ENCODE measurements at places on chromosomes 7 and 10.

- DNase-seq = no peak
Measured at GRCh38 chr7:44101966-44102845, 1.9 kb upstream of the AEBP1 start.

GRCh38 chr10:92573091-92573797, 649 bp downstream of the IDE start:
- no peak for DNase-seq

DNA sequence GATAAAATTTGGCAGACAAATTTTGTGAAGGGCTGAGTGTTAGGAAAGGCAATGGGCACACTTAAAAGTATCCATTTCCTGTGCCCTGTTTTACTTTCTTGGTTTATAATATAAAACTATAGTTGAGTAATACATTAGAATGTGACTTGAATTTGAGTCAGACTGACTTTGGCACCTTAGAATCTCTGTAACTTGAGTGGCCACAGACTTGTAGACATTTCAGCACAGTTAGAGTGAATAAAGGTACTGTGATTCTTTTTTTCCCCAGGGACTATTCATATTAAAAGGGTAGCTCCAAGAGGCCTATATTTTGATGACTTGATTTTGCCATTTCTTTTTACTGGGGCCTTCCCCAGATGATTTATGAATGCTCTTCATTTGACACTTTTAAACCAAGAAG, 22.4 kb downstream of the GBF1 start:
- no peak for DNase-seq

DNA sequence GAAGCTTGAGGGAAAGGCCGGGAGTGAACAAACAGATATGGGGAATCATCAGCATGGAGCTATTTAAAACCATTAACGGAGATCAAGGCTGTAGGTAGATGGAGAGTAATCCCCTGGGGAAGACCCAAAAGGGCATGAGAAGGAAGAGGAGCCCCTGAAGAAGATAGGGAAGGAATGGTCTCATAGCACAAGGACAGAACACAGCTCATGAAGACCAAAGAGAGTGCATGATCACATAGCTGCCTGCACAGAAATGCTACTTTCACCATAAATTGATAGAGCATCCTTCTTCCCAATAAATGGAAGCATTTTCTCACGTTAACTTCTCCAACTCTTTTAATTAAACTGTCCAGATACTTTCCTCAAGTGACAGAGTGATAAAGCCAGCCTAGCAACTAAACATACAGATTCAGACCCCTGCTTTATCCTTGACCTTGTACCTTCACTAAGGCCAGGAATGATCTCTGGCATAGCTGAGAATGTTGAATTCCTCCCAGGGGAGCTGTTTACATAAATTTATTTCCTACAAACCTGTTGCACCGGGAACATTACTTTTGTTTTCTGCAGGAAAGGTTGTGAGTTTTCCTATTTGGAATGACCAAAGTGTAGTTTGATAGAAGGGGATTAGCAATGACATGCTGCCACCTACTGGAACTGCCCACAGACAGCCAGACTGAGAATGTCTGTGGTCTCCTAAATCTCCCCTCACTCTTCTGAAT, 110.8 kb upstream of the LRGUK start:
- DNase-seq = no peak

DNA sequence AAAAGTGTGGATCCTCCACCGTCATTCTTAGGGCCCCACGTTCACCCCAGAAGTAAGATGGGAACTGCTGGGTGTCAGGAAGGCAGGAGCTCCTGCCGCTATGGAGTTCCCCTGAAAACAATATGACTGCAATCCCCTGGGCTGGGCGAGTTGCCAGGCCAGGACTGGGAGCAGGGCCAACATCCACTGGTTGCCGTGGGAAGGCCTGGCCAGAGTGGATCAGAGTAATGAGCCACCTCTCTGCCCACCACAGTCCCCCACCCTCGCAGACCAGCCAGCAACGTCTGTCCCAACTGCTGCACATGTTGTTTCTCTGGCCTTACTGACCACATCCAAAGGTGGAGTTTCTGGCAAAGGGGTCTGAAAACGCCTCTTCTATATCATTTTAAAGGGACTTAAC, 86.6 kb downstream of the STRA8 start:
- no peak for DNase-seq

DNA sequence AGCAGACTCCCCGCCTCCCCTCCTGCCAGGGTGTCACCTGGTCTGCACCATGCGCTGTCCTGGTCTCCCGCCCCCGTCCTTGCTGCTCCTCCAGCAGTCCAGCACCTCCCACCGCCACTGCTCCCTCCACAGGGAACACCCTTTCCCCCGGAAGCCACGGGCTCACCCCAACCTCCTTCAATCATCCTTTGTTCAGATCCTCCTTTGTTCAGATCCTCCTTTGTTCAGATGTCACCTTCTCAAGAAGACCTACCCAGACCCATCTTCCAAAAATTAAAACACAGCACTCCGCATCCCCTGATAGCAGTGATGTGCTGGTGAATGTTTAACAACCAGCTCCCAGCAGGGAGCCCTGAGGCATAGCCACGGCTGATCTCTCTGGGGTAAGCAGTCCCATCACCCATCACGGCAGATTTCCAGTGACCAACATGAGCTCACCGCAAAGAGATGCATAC, 237.7 kb downstream of the USP6NL start:
- DNase-seq = no peak

DNA sequence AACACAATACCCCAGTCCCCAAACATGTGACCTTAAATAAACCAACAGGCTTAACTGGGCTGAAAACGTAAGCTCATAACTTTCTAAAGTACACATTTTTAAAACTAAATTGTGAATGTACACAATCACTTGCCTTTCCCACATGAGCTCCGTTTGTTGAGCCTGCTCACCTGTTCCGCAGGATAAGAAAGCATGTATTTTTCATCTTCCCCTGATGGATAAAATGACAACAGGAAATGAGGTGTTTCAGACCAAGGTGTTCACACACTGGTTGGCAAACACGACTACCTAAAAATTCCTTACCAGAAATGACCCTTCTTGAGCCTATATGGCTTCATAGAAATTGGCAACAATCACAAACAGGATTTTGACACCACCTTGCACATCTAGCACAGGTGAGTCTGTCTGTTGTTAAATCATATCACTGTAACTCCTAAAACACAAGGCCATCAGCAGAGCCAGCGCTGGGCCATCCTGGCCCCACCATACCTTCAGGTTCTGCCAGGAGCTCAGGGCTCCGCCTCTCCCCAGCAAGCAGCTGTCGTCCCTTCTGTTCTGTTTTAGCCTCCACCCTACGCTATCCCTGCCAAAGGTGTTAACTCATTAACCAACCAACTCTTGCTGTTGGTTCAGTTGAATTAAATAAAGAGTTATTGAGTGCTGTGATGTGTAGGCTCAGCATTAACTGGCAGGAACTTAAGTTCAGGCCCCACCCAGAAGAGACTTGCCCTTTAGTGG, 73.6 kb upstream of the RNF32 start:
- no peak for DNase-seq

GRCh38 chr10:22702348-22702747, 12.0 kb downstream of the PIP4K2A start:
- no peak for DNase-seq

DNA sequence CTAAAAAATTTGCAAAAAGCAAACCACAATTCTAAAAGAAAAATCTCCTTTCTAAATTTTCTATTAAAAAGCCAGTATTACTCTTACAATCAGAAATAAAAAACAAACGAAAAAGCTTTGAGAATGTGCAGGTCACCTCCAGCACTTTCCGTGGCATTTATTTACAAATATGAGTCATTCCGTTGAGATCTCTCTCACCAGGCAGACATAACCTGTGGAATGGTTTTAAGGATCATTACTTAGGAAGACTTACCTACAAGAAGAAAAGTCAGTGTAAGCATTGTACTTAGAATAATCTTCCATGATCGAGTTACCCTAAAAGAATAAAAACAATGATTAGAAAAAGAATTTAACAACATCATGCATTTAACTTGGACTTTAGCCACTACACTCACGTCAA, 3.3 kb downstream of the SUN3 start:
- no peak for DNase-seq

DNA sequence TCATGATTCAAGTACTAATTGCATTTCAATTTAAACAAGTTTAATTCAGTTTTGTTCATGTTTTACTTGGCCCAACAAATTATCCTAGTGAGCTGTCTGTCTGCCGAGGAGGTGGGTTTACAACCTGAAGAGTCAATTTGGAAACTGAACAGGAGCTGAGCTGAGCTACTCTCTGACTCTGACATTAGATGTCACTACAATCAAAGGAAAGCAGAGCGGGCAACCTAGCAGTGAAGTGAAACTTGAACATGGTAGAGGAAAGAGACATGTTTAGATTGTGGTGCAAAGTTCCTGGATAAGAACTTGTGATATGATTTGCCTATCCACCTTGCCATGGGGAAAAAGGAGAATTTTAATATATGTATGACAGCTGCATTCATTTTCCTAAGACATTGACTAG, 9.6 kb upstream of the AGR3 start:
- no peak for DNase-seq

- no peak for DNase-seq
Measured at GRCh38 chr7:69756235-69756634, 158.0 kb downstream of the AUTS2 start.

DNA sequence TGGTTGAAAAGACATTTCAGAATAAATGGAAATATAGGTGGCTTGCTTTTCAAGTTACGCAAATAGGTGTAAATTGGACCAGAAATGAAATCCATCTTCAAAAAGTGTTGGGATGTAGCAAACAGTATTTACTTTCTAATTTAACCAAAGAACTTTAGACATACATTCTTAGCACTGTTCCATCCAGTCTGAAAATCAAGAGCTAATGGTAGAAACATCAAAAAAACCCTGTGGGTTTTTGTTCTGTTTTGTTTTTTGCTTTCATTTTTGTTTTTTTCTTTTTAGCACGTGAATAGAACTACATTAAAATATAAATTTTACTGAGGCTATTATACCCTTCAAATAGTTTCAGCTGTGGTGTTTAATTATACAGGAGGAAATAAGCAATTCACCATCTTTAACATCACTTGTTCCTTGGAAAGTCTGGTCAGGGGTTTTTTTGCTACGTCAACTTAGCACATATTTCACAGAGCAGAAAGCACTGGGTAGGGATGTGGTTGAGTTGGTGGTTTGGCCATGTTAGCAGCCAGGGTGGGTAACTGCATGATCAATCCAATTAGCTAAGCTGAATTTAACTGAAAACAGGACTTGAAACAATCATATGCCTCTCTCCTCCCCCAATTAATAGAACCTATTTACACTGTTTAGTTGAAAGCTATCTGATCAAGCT, 275.4 kb upstream of the PFKP start:
- DNase-seq = no peak

GRCh38 chr7:139523199-139523941, at the start of gene CLEC2L:
TSS of gene CLEC2L (plus strand) at chr7:139523685. CDS start at chr7:139523928, 243 bp downstream.
- DNase-seq = no peak

GRCh38 chr7:54115028-54115763, 427.0 kb upstream of the VSTM2A start:
- DNase-seq = no peak

GRCh38 chr7:156034397-156034796, 222.1 kb upstream of the SHH start:
- DNase-seq = no peak

- no peak for DNase-seq
Measured at GRCh38 chr7:1054438-1054837, 10.1 kb downstream of the GPR146 start.

GRCh38 chr10:2963889-2964631, 103.3 kb upstream of the PFKP start:
- no peak for DNase-seq

- no peak for DNase-seq
Measured at GRCh38 chr10:21827308-21827707, 176.2 kb downstream of the DNAJC1 start.

DNA sequence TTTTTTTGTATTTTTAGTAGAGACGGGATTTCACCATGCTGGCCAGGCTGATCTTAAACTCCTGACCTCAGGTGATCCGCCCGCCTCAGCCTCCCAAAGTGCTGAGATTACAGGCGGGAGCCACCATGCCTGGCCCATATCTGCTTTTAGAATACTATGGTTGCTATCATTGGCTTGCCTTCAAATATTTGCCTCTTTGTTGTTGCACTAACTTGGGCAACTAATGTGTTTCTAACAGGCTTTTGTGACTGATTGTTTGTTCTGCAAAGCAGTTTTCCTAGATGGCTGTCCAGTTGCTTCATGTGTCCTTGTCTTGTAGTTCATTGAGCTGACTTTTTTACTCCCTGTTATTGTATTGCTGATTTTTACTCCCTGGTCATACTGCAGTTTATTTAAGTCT, 9.7 kb downstream of the VDAC2 start:
- no peak for DNase-seq

- no peak for DNase-seq
Measured at GRCh38 chr7:94562525-94562924, 52.9 kb downstream of the CASD1 start.

DNA sequence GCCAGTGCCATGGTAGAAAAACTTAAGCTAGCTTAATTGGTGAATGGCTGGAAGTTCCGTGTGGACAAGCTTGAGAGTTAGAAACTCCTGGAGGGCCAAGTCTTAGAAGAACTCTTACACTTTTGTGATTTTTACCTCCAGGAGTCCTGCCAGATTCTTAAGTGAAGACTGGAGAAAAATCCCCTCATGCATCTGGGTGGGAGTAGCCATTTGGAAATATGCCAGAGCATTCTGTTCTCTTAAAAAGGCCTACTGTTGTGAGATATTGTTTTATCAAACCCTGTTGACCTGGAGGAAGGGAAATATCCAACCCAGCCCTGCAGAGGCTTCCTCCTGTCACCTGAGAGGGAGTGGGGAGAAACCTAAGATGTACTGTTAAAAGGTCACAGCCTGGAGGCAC, 17.6 kb upstream of the MCM10 start:
- DNase-seq = no peak

DNA sequence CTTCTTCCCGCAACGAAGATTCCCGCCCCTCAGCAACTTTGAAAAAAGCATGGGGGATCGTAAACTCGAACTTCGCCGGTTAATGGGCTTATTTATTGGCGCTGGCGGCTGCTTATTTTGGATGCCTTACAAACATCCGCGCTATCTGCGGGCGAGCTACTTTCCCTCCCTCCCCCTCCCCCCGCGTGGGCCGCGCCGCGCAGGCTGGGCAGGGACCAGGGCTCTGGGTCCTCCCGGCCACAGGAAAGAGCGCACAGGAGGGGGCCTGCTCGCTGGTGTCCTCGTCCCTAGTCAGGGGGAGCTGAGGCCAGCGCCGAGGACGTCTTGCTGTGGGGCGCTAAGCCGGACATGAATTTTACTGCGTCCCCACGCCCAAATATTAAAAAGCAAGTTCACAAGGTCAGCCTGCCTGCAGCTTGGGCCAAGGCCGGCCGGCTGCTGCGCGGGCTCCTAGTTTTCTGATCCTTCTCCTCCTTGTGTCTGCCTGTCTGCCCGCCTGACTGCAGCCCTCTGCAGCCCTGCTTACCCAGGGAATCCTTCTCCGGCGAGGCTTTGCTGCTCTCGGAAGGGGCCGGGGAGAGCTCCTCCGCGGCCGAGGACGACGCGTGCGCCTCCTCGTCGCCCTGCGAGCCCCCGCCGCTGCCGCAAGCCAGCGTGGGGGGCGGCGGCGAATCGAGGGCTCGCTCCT, 1.2 kb downstream of the HOXA10 start:
- DNase-seq = no peak
